ENCODE measurements at places on chromosomes 3 and 15.
A peak's percentile ranks its signal among the peaks of the same experiment; 100 is the strongest.

GRCh38 chr3:42182555-42182954 lies 83.4 kb downstream of the CCK start:
- DNase-seq, result peak; percentile 78

- DNase-seq, result no peak
These were observed 86.9 kb downstream of the ATP1B3 start for GRCh38 chr3:141963301-141963700.

DNA sequence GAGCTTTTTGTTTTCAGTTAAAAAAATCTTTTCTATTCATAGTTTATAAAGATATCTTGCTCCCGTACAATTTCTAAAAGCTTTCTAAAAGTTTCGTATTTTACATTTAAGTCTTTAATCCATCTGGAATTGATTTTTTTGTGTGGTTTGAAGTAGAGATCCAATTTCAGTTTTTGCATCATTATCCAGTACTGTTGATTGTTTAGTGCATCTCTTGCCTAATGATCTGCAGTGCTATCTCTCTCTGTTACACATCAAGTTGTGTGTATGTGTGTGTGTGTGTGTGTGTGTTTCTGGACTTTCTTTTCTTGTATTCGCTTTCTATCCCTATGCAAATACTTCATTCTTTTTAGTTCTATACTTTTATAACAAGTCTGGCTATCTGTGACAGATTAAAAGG lies 605.8 kb upstream of the DPPA4 start:
- DNase-seq, result no peak

GRCh38 chr15:83644439-83644838 lies 9.5 kb upstream of the ADAMTSL3 start:
- no peak for DNase-seq

- DNase-seq, result no peak
These were observed 123.0 kb upstream of the PROK2 start for GRCh38 chr3:71907996-71908395.

GRCh38 chr15:70077188-70078147 lies 20.2 kb downstream of the TLE3 start:
- no peak for DNase-seq

DNA sequence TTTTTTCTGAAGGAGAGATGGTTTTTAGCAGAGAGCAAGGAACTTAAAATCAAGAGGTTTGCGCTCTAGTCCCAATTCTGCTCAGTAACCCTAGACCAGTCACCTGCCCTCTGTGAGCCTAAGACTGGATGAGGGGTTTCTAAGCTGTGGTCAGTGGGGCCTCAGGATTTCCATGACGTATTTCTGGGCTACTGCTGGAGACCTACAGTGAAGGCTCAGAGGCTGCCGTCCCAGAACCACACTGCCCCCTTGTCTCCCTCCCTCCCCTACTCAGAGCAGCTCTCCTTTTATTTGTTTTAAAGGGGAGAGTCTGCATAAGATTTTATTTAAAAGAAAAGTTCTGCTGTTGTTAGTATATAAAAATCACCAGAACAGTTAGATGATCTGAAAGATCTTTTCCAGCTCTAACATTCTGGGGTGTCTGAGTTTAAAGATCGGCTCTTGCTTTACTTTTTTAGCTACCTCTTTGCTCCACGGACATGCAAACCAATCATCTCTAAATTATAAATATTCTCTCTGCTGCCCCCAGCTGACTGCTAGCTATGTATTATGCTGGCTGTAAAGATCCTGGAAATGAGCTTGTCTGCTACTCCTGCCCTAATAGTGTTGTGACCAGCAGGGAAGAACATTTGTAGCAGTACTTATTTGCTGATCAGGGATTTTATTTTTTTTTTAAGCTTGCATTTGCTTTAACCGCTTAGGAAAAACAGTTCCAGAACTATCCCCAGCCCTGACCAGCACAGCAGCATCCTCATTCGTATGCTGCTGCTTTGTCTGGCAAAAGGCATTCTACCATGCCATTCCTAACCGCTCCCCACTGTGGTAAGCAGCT lies 28.6 kb upstream of the NDUFB4 start:
- peak; percentile 70 for DNase-seq

DNA sequence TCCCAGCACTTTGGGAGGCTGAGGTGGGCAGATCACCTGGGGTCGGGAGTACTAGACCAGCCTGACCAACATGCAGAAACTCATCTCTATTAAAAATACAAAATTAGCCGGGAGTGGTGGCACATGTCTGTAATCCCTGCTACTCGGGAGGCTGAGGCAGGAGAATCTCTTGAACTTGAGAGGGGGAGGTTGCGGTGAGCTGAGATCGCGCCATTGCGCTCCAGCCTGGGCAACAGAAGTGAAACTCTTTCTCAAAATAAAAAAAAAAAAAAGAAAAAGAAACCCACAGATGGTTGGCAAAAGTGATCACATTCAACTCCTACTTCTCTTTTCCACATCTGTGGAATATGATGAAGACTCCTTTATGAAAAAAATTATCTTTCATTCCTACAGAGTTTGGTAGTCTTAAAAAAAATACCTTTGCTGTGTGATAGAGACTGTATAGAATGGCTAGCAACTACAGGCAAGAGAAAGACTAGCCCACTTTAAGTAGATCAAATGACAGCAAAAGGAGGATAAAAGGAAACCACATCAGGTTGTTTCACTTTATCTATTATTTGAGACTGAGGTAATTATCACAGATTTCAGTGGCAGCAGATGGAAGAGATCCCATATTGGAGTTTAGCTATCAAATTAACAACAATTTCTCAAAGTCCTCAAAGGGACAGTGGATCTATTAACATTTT lies 172.9 kb upstream of the TSPAN3 start:
- DNase-seq, result no peak
